ENCODE measurements at places on chromosomes 6 and 20.

- no peak for ATAC-seq
Observed at GRCh38 chr20:43263226-43263625, 73.5 kb upstream of the PTPRT start.

DNA sequence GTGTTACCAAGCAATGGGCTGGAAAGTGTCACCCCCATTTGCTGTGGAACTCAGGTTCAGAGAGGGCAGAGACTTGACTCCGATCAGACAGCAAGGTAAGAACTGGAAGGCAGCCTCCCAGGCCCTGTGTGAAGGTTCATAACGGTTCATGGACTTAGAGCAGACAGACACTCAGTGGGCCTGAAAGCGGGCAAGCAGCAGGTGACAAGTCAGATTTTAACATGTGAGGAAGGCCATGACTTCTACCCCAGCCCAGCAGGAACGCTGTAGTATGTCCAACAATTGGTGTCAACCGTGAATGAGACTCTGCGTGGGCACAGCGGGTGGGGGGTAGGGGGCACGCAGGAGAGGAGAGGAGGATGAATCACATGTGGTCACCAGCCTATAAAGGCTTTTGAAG, 217.6 kb upstream of the SNX9 start:
- no peak for ATAC-seq

DNA sequence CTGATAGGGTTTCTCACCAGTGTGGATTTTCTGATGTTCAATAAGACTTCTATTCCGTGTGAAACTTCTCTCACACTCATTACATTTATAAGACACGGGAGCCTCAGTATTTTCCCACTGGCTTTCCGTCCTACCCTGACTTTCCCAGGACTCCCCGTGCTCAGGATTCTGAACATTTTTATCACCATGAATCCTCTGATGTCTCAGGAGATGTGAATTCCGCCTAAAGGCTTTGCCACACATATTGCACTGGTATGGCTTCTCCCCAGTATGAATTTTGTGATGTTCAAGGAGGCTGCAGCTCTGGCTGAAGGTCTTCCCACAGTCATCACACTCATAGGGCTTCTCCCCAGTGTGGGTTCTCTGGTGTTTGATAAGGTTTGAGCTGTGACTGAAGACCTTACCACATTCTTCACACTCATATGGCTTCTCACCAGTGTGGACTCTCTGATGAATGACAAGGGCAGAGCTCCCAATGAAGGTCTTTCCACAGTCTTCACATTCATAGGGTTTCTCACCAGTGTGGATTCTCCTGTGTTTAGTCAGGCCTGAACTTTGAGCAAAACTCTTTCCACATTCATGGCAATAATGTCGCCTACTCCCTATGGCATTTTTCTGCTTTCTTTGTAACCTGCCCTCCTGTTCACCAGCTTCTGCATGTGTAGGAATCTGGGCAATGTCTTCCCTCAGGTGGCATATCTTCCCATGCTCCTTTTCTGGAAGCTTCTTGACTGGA, 6.7 kb downstream of the ZKSCAN4 start:
- ATAC-seq = no peak

GRCh38 chr6:431986-432385, 40.4 kb downstream of the IRF4 start:
- ATAC-seq = peak; percentile 84

- ATAC-seq = no peak
Observed at GRCh38 chr6:97726378-97726777, 443.4 kb upstream of the MMS22L start.

GRCh38 chr20:59231124-59231804, 67.6 kb downstream of the ZNF831 start:
- no peak for ATAC-seq

- no peak for ATAC-seq
Observed at GRCh38 chr20:668638-669037, 7.0 kb downstream of the SCRT2 start.

DNA sequence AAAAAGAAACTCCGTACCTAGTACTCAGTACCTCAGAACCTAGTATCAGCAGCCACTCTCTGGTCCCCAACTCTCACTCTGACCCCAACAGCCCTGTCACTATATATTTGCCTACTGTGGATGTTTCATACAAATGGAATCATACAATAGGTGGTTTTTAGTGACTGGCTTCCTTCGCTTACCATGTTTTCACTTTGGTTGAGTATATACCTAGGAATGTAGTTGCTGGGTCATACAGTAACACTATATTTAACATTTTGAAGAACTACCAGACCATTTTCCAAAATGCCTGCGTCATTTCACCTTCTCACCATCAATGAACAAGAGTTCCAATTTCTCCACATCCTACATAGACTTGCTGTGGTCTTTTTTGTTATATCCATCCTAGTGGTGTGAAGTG, 283.2 kb downstream of the GMDS start:
- ATAC-seq = no peak

- no peak for ATAC-seq
Observed at GRCh38 chr6:90457867-90458259, 129.0 kb downstream of the MAP3K7 start.

DNA sequence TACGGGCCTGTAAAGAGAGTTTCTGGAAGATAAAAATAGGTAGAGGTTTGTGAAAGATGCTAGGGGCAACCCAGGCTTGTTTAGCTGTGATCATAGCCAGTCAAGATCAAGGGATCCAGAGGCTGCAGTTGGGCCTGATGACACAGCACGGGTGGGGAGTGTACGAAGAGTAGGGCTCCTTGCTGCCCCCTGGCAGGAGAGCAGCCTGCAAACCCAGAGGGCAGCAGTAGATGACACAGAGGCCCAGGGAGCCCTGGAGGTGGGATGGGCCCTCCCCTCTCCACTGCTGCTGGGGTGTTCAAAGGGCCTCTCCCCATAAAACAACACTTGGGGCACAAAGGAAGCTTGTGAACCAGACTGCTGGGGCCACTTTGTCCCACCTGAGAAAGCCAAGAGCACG, 47.2 kb downstream of the VEGFA start:
- ATAC-seq = peak; percentile 63

- no peak for ATAC-seq
Observed at GRCh38 chr6:111278731-111279130, 191.4 kb downstream of the SLC16A10 start.

GRCh38 chr6:87473419-87473903, 687 bp downstream of the SLC35A1 start:
- ATAC-seq = peak; percentile 75

GRCh38 chr6:170251776-170252571, 38.9 kb downstream of the DLL1 start:
- no peak for ATAC-seq

DNA sequence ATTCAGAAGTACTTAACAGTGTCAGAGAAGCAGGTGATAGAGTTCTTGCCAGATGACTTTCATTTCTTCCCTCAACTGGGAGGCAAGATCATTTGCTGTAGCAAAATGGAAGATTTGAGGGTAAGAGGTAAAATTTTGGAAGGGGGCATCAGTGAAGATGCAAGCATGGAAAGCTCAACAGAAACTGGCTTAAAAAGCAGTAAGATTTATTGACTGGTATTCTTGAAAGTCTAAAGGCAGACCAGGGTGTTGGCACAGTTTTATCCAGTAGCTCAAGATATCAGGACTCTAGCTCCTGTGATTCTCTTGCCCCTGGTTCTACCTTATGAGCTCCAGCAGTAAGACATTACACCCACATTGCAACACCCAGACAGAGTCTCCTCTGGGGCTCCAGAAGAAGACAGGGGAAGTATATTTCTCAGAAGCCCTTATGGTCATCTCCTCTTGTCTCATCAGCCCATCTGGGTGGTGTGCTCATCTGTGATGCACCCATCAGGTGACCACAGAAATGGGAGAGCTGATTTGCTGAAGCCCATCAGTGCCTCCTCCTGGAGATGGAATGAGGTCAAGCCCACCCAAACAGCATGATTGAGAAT, 16.0 kb upstream of the MOCS1 start:
- no peak for ATAC-seq

- no peak for ATAC-seq
Observed at GRCh38 chr20:63129376-63129965, 86.5 kb downstream of the YTHDF1 start.

GRCh38 chr20:40741507-40742106, 52.6 kb upstream of the MAFB start:
- no peak for ATAC-seq

DNA sequence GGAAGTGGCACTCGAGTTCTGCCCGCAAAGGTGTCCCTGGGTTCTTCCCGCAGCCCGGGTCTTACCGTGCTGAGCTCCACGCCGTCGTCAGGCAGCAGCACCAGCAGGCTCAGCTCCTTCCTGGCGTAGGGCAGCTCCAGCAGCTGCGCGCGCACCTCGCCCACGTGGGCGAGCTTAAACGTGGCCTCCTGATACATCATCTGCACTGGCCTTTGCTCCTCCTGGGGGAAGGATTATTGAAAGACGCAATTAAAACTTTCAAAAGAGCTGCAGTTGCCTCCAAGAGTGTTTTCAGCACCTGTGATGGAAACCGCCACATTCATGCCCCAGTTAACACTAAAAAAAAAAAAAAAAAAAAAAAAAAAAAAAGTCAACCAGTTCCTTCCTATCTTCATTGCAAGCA, 11.3 kb downstream of the SERPINB9 start:
- ATAC-seq = peak; percentile 87

DNA sequence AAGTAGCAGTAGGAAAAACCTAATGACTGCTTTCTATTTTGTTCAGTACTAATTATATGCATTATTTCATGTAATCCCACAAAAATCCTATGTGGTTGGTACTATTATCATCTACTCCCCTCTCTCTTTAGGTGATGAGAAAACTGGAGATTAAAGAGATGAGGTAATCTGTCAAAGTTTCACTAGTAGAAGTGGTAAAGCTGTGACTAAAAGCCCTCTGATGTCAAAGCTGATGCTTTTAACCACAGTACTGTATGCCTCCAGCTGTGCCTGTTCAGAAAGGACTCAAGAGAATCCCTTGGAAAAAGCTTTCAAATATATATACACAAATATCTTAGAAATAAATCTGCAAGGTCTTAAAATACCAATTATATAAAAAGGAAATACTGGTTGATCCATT, 38.0 kb downstream of the PHIP start:
- ATAC-seq = peak; percentile 93

DNA sequence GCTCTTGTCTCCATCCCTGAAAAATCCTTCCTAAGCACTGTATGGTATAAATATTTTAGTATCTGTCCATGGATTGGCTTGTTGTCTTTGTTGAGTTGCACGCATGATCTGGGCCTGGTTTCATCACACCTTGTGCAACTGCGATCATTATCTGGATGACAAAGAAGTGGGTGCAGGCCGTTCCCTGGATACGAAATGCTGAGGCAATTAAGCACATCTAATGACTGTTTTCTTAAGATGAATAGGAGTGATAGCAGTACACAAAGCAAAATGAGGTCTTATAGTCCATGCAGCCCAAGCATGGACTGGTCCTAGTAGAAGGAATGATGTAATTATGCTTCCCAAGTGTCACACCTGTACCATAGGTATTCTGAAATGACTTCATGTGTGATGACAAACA, 47.8 kb downstream of the SLC35D3 start:
- ATAC-seq = no peak

DNA sequence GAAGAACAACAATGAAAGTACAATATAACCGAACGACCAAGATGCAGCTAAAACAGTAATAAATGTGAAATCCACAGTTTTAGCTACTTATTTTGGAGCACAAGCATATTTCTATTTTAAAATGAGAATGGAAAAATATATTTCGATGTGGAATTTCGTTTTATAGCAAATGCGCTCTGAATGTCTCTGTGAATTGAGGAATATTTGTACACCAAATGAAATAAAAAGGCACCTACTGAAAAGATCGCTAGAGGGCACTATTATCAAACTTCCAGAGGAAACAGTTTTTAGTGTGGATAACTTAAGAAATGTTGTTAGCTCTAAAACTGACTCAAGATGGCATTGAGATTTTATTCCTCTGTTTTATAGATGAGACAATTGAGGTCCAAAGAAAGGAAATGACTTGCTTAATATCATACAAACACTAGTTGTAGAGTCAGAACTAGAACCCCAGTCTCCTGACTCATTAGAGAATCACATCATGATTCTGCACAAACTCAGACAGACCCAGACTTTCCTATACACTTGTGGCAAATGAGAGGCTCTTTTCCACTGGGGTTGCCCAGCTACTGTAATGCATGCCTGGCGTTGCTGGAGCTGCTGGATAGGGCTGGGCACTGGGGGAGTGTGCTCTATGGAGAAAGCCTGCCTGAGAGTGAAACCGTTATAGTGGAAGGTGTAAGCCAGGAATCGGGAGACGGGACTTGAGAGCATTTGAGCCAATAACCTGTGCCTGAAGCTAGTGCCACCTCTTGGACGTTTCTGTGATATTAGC, 51.9 kb downstream of the GCLC start:
- peak; percentile 98 for ATAC-seq

DNA sequence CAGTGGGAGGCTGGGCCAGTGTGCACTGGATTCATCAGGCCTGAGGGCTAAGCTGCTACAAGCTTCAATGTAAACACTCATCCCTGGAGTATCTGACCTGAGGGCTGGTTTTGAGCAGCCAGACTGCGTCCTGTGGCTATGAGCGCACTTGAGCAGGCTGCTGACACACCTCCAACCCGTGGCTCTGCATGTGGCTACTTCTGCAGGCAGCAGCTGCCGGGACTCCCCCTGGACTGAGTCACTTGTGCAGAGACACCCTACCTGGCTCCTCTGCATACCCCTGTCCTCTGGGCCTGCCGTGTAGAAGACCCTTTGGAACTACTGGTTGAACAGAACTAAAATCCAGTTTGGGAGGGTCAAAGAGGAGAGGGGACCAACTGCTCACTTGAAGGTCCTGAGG, 172.0 kb downstream of the SCP2D1 start:
- peak; percentile 57 for ATAC-seq

DNA sequence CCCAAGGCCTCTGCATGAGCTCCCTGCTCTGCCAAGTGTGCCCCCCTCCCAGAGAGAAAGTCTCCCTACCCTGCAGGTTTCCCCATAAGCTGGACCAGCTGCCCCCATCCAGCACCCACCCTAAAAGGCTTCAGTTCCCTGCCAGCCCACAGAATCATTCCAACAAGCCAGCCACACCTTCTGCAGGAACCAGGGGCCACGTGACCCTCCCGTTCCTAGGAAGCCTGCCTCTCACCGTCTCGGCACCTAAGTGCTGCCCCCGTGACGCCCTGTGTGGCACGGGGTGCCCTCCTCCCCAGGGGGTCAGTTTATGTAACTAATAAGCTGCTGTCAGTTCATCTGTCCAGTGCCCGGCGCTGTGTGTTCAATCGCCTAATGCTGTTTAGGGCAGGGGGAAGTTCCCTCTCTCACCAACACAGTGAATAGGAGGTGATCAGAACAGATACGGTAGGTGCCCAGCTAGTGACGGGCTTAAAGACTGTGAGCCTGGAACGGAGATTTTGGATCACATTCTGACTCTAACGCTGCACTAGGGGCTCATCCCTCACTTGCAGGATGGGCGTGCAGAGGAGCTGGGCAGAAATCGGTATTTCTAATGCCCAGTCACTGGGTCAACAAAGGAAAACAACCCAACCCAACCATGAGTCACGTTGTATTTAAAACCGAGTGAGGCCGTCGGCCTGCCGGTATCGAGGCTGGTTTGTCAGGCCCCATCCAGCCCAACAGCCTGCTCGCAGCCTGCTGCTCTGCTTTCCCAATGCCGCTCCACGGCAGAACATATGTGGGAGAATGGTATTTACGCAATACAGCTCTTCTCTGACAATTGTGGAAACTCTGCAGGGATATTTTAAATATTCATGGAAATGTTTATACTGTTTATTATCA, 56.0 kb downstream of the RAMACL start:
- ATAC-seq = no peak

GRCh38 chr20:59082981-59083380, 40.4 kb upstream of the PRELID3B start:
- ATAC-seq = no peak

- no peak for ATAC-seq
Observed at GRCh38 chr20:32437391-32438074, 79.4 kb downstream of the ASXL1 start.

Data from activated T-helper 17 cell treated with anti-CD3 and anti-CD28 coated beads, Interleukin-2, amount 50 U/mL, for 72 hours (primary cell).